ENCODE measurements at places on chromosomes 1 and 21. TPM values are rescaled to one million over a fixed set of nuclear protein-coding genes. Genes with fewer than 3 reads are reported as not detected.

The FBXO2 gene
- 4.3 TPM for total RNA-seq

The SH3D21 gene
- 3.9 TPM for total RNA-seq

The UBE2U gene
- total RNA-seq, result not detected

The CFHR1 gene
- total RNA-seq, result not detected

The NPR1 gene
- 1.6 TPM for total RNA-seq

The CDK18 gene
- 2.2 TPM for total RNA-seq

The NT5C1A gene
- total RNA-seq, result not detected

The SPEN gene
- 30.2 TPM for total RNA-seq

The ASCL5 gene
- not detected for total RNA-seq

The MIXL1 gene
- total RNA-seq, result not detected

The MYCL gene
- total RNA-seq, result not detected

The IRF6 gene
- 0.32 TPM for total RNA-seq

The S100A3 gene
- 20.3 TPM for total RNA-seq

The ZDHHC18 gene
- 16.4 TPM for total RNA-seq

The SLAMF9 gene
- total RNA-seq, result not detected

The KCNJ6 gene
- under 0.01 TPM for total RNA-seq

The GPR52 gene
- total RNA-seq, result 2.6 TPM

The NCF2 gene
- not detected for total RNA-seq

The LMX1A gene
- total RNA-seq, result not detected

The MYBPH gene
- total RNA-seq, result 0.43 TPM

The RGS18 gene
- not detected for total RNA-seq

The TACSTD2 gene
- 17.7 TPM for total RNA-seq

The TRIM46 gene
- total RNA-seq, result 6.5 TPM

The S100A8 gene
- total RNA-seq, result not detected

The NMNAT2 gene
- total RNA-seq, result 1.3 TPM

The FAM72A gene
- 2.3 TPM for total RNA-seq

The TFB2M gene
- 29.4 TPM for total RNA-seq

The SYT14 gene
- 3.9 TPM for total RNA-seq

The NEGR1 gene
- 13.8 TPM for total RNA-seq

The PALMD gene
- total RNA-seq, result 6.8 TPM

The BRDT gene
- total RNA-seq, result 0.97 TPM

The ILDR2 gene
- total RNA-seq, result 0.43 TPM

The SH2D1B gene
- not detected for total RNA-seq

The LYSMD1 gene
- total RNA-seq, result 10.0 TPM

The LAX1 gene
- total RNA-seq, result under 0.01 TPM

The CRP gene
- total RNA-seq, result not detected

The GBP6 gene
- not detected for total RNA-seq

The DSCAM gene
- total RNA-seq, result not detected

The CYB561D1 gene
- total RNA-seq, result 4.7 TPM

The TDRKH gene
- total RNA-seq, result 0.64 TPM

The TSPEAR gene
- total RNA-seq, result not detected

The SLC16A4 gene
- 73.4 TPM for total RNA-seq

The ANGPTL3 gene
- total RNA-seq, result not detected

The WNT2B gene
- total RNA-seq, result 2.6 TPM

The FMOD gene
- 0.86 TPM for total RNA-seq

The SLFNL1 gene
- total RNA-seq, result under 0.01 TPM

The OR2L2 gene
- not detected for total RNA-seq

The OLFML2B gene
- 5.2 TPM for total RNA-seq

The LYPD8 gene
- under 0.01 TPM for total RNA-seq

The HNRNPCL1 gene
- not detected for total RNA-seq

The VSIG8 gene
- total RNA-seq, result not detected

The HUNK gene
- 1.3 TPM for total RNA-seq

The CNKSR1 gene
- not detected for total RNA-seq

The MYOG gene
- not detected for total RNA-seq

All from fibroblast of villous mesenchyme (primary cell).